ENCODE measurements at places on chromosomes 12 and 14.

- DNase-seq: peak; percentile 65
Observed at GRCh38 chr14:76846331-76847047, 20.3 kb downstream of the LRRC74A start.

DNA sequence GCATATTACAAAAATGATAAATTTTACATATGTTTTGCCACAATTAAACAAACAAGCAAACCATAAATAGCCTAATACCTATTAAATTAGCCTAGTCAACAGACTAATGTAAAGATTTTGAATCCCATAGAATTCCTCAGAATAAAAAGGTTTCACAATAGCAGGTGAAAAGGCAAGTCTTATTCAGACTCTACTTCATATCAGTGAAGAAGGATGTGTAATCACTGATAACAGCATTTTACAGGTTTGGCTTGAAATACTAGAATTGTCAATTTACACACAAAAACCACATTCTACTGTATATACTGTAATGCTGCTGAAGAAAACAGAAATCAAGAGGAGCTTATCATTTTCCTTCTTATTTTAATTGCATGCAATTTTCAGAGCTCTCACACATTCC is 90.8 kb upstream of the SSTR1 start:
- DNase-seq: no peak

- no peak for DNase-seq
Observed at GRCh38 chr12:112540021-112540420, 121.3 kb downstream of the PTPN11 start.

- no peak for DNase-seq
Observed at GRCh38 chr12:93526786-93527428, 45.6 kb upstream of the SOCS2 start.

DNA sequence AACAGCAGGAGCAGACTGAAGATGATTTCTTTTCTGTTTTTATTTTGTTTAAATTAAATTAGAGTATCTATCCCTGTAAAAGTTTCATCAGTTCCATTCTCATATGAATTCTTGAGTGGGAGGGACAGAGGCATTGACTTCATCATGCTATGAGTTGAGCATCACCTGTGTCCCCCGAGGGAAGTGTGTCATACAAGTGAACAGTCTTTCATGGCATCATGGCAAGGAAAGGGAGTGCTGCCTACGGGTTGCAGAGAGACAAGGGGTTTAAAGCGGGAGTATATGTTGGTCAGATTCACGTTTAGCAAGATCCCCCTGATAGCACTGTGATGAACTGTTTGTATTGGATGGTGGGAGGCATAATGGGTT is 52.7 kb upstream of the HIF1A start:
- no peak for DNase-seq

DNA sequence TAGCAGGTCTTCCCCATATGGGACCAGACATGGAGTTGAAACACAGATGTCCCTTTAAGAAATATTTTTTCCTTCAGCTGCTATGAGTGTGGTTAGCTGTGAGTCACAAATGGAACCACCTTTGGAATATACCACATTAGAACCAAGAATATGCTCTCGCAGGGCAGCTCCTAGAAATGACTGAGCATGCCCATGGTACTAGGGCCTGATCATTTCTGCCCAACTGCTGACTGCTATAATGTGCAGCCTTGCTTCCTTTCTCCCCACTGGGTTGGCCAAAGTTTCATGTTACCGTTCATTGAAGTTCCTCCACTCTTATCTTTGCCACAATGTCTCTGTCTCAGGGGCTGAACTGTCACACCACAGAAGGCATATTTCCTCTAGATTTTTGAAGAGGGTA is 1074.6 kb downstream of the FLRT2 start:
- DNase-seq: no peak

- no peak for DNase-seq
Observed at GRCh38 chr12:125619723-125620122, 554.5 kb downstream of the AACS start.

GRCh38 chr12:1618489-1618888 is 10.5 kb upstream of the WNT5B start:
- no peak for DNase-seq

DNA sequence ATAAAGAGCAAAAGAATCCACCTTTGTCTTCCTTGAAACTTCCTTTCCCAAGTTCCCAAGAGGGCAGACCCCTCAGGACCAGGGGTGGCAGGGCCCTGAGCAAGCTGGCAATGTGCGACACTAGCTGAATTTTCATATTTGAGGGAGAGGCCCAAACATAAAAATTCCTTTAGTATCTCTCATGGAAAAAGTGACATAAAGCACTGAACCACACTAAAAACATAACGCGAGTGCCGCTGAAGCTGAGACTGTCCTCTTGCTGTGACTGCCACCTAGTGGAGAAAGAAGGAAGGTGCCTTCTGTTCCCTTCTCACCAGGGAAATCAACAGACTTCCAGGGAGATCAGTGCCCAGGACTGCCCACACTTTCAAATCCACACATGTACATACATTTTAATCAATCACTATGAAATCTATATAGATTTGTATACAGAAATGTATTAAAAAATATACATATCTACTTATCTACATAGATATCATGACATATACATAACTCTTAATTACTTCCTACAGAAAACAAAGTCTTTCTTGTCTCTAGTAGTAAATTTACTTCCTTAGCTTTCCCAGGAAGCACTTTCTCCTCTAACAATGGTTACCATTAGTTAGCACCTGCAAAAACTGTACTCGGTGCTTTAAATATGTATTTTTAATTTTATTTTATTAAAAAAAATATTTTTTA is 53.8 kb downstream of the SSH1 start:
- DNase-seq: peak; percentile 79

DNA sequence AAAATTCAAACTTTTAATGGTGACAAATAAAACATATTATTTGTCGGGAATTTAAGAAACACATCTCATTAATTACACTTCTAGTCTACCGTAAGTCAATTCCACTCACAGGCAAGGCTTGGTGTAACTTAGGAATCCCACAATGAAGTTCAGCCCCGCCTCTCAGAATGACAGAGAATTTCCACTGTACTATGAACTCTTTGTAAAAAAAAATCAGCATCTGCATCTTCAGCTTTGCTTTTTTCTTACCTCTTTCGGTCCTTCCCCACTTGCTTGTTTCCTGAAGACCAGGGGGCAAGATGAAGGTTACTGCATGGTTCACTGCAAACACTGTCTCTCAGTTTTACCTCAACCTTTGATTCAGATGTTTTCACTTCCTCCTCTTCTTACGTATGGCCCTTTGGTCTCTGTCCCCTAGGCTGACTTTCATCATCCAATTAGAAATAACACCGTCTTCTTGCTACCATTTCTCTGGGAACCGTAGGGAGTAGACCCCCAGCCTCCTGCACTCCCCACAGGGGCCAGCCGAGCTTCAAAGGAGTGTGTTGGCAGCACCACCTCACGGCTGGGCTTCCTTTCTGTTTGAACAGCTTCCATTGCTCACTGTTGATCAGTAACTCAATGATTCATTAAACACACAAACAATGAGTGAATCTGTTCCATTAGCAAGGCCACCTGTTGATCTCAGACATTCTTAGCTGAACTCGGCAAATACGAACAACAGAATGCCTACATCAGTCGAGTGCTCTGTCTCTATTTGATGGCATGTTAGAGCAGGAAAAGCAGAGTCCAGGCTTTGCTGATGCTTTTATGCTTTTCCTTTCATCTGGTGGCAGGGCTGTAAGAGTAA is 343.0 kb downstream of the BMP4 start:
- DNase-seq: no peak

GRCh38 chr14:39434401-39434800 is 2.2 kb upstream of the FBXO33 start:
- DNase-seq: no peak

DNA sequence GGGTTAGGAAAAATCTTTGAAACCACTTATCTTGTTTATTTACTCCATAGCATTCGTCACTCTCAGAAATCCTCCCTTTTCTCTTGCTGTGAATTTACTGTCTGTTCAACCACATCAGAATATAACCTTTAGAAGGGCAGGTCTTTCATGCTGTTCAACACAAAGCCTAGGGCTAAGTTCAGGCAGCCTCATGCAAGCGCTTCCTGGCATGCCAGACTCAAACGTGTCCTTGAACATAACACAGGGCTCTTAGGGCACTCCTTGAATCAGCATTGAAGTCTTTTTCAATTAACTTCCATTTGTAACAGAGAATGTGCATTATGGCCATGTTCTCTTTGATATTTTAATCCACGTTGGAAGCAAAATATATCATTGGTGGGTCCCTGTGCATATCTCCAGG is 377.7 kb downstream of the GLT1D1 start:
- no peak for DNase-seq

- DNase-seq: no peak
Observed at GRCh38 chr12:105864901-105865300, 273.9 kb downstream of the NUAK1 start.
